ENCODE measurements at places on chromosomes 12 and 14.

GRCh38 chr14:54549862-54550261 is 17.1 kb upstream of the SAMD4A start:
- DNase-seq = no peak

DNA sequence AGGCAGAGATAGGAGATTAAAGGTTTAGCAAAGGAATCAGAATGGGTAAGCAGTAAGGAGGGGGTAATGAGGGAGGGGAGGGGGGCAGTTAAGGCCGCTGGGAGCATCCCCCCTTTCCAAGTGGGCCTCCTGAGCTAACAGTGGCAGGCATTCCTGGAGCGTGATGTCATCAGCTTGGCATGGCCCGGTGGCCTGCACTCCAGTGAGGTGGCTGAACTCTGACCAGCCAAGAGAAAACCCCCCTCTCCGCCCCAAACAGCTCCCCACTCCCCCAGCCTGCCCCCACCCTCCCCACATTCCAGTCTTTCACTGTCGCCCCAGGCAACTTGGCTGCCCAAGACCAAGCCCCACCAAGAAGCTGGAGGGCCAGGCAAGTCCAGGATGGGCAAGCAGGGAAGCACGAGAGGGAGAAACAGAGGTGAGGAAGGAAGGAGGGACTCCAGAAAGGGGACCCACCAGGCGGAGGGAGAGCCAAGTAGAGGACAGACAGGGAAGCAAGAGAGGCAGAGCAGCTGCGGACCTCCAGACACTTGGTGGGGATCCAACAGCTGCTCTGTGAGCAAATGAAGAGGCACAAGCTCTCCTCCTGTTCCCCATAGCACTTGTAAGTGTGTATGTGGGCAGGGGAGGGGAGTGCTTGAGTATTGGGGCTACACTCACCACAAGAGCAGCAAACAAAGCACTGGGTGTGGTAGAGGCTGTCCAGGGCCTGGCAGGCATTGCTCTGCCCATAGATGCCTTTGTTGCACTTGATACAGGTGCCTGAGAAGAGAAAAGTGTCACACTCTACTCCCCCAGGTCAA is 4.5 kb downstream of the AJUBA start:
- DNase-seq = peak; percentile 40

DNA sequence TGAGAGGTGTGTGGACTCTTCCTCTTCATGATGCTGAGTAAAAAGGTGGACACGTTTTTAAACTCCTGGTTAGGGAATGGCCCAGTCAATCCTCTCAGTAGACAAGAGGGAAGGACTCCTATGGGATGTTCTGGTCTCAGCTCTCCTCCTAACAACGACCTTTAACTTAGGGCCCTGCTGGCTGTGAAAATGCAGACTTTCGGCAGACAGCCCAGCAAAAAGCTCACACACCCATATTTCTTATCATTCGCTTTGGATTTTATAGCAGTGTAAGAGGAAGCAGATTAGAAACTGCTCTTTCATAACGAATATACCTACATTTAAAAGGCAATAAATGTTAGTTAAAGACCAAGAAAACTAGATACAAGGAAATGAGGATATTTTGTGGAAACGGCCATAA is 18.0 kb upstream of the YARS2 start:
- no peak for DNase-seq

- DNase-seq = no peak
Measured at GRCh38 chr14:70398706-70399431, 18.0 kb downstream of the SYNJ2BP start.

- DNase-seq = no peak
Measured at GRCh38 chr12:104736307-104736706, 221.8 kb downstream of the SLC41A2 start.

DNA sequence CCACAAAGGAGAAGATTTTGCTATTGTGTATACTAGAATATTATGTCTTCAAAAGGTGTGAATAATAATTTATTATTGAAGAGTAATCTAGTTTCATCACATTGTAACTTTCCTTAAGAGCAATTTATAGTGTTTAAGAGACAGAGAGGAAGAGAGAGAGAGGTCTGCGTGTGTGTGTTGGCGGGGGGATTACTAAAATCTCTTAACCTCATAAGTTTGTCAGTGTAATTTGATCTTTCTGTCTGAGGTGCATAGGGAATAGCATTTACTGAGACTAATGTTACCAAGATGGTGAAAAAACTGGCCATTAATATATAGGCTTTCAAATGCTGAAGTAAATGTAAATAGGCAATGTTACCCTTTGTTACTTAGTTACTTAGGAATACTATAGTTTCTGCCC is 48.2 kb upstream of the BTG1 start:
- no peak for DNase-seq

DNA sequence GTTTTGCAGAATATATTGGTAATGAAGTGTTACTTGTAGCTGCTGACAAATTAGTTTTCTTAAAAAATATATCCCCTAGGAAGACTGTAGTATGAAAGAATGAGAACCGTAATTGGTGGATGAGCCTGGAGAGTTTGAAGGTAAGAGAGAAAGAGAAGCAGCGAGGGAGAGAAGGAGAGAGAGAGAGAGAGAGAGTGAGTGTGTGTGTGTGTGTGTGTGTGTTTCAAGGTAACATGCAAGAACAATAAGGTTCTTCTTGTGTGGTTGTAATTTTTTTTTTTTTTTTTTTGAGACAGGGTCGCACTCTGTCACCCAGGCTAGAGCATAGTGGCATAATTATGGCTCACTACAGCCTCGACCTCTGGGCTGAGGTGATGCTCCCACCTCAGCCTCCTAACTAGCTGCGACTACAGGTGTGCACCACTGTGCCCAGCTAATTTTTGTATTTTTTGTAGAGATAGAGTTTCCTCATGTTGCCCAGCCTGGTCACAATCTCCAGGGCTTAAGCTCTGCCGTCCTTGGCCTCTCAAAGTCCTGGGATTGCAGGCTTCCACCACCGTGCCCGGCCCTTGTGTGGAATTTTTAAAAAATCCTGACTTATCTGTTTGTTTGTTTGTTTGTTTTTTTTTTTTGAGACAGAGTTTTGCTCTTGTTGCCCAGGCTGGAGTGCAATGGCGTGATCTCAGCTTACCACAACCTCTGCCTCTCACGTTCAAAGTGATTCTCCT is 73.7 kb downstream of the RASSF3 start:
- no peak for DNase-seq

GRCh38 chr14:105389976-105390848 is 8.1 kb upstream of the TEX22 start:
- DNase-seq = no peak

DNA sequence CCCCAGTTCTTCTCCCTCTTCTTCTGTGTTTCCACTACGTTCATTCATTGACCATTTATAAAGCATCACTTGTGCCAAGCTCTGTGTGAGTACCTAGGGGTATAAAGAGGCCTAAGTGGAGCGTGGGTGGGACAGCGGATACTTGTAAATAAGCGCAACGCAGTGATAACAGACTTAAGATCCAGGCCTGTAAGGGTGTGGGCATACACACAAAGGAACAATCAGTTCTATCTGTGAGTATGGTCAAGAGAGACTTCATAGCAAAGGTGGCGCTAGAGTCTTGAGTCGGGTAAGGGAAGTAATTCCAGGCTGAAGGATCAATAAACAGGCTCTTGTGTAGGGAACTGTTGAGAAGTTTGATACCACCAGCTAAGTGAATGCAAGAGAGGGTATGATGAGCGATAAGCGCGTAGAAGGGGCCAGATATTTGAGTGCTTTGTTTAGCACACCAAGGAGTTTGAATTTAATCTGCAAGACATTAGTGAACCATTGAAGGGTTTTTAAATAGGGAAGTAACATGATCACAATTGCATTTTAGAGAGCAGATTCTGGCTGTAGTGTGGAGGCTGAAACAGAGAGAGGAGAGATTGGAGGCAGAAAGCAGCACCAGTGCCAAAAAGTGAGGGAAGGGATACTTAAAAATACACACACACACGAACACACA is 1.0 kb upstream of the GXYLT1 start:
- no peak for DNase-seq

- DNase-seq = no peak
Measured at GRCh38 chr12:112380663-112381405, 1.4 kb downstream of the HECTD4 start.

- DNase-seq = no peak
Measured at GRCh38 chr14:51451561-51451960, 200.1 kb upstream of the FRMD6 start.

DNA sequence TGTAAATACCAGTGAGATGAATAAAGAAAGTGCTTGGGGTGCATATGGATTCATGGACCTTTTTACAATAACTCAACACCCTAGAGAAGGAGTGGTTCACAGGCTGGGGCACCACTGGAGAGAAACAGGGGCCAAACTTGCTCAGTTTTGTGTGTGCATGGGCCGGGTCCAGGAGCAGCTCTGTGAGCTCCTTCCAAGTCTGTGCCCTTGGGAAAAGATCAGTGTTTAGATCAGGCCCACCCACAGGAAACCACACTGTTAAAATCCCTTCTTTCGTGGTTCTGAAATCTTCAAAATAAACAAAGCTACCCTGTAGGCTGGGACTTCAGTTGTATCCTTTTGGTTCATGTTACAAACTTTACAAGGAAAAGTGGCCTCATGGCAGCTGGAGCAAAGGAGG is 156.1 kb upstream of the TMEM260 start:
- no peak for DNase-seq

GRCh38 chr12:79384551-79384950 is 306.2 kb downstream of the PAWR start:
- no peak for DNase-seq

Measured in NCI-H1694 treated with DMSO at 0.1 percent for 48 hours (cell line).